Regular cardiac myocyte (primary cell): ENCODE measurements at places on chromosomes 6 and 20. TPM values are rescaled to one million over a fixed set of nuclear protein-coding genes. Genes with fewer than 3 reads are reported as not detected.

LGSN gene
- total RNA-seq, result under 0.01 TPM in 1 of 2 replicates, not detected in the other

MICB gene
- 9.0 and 20.7 TPM in 2 replicates for total RNA-seq

ATP6V1G2 gene
- 1.2 and 5.1 TPM in 2 replicates for total RNA-seq

HLA-DQA1 gene
- not detected in 2 replicates for total RNA-seq

SASH1 gene
- 71.7 and 118 TPM in 2 replicates for total RNA-seq

TRAPPC3L gene
- total RNA-seq, result under 0.01 and 0.19 TPM in 2 replicates

PAQR8 gene
- 3.5 and 6.2 TPM in 2 replicates for total RNA-seq

ME1 gene
- total RNA-seq, result 9.9 and 11.3 TPM in 2 replicates

EFCAB8 gene
- under 0.01 and 0.38 TPM in 2 replicates for total RNA-seq

TP53TG5 gene
- total RNA-seq, result under 0.01 TPM in 1 of 2 replicates, not detected in the other

MOG gene
- not detected in 2 replicates for total RNA-seq

OR2B6 gene
- not detected in 2 replicates for total RNA-seq

SNX3 gene
- total RNA-seq, result 181 and 192 TPM in 2 replicates

ZC2HC1B gene
- not detected in 2 replicates for total RNA-seq

GPX5 gene
- not detected in 2 replicates for total RNA-seq

CST2 gene
- total RNA-seq, result 6.9 and 38.1 TPM in 2 replicates

SLC17A2 gene
- total RNA-seq, result not detected in 2 replicates

ABHD16B gene
- total RNA-seq, result not detected in 2 replicates

SLC16A10 gene
- total RNA-seq, result not detected in 2 replicates

ANKRD66 gene
- not detected in 2 replicates for total RNA-seq

XKR7 gene
- under 0.01 TPM in 1 of 2 replicates, not detected in the other for total RNA-seq

NHSL1 gene
- total RNA-seq, result 6.2 and 9.2 TPM in 2 replicates

SPATA25 gene
- 0.19 and 0.28 TPM in 2 replicates for total RNA-seq

TMEM74B gene
- total RNA-seq, result under 0.01 TPM in 1 of 2 replicates, not detected in the other

ARID1B gene
- total RNA-seq, result 24.8 and 25.1 TPM in 2 replicates

SKIC2 gene
- total RNA-seq, result 70.5 and 74.2 TPM in 2 replicates

PHACTR3 gene
- total RNA-seq, result under 0.01 TPM in 1 of 2 replicates, not detected in the other
